GM13976 (cell line): ENCODE measurements at places on chromosomes 7 and 10.

- DNase-seq: no peak
These were observed 236.3 kb upstream of the PLXDC2 start for GRCh38 chr10:19579761-19580545.

DNA sequence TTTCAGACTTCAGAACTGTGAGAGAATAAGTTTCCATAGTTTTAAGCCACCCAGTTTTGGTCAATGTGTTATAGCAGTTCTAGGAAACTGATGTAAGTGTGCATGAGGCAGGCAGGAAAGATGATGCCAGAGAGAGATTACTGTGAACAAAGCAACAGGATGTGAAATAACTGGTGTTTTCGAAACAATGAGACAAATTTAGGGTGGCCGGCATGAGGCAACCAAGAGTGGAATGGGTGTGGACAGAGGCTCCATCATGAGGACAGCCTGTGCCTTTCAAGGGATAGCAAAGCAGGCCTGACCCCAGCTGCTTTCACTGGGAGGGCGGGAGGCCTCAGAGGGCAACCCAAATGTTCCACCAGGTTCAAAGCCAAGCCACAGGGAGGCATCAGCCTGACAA lies 67.3 kb upstream of the UCN3 start:
- no peak for DNase-seq

GRCh38 chr10:56934515-56934914 lies 573.5 kb upstream of the ZWINT start:
- no peak for DNase-seq

DNA sequence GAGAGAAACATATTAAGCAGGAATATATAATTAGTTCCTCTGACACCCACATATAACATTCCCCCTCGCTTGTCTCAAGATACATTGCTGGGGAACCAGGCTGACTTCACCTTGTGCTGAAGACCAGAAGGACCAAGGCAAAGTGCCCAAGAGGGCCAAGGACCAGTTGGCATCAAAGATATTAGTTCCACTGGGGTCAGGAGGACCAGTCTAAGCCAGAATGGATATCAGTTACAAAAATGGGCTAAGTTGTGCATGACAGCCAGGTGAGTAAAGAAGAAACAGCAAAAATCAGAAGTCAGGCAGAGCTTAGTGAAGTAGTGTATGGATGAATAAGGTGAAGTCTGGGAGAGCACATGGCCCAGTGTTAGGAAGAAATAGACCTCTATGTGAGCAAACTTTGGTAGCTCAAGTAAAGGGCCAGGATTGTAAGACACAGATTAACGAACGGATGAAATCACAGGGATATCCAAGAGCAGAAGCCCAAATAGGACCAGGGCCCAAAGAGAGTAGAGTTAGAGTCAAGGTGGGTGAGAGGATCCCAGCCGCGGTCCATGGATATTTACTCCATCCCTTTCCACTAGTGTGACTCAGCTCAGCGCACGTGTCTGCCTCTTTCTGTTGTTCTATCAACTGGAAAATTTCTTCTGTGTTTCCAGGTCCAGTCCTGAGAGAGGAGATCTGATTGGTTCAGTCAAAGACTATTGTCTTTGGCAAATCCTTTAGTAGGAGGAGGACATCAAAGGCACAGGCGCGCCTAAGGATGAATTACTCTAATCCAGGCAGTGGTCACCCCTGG lies 5.0 kb downstream of the CALD1 start:
- DNase-seq: no peak

GRCh38 chr7:135211179-135211945 lies at the start of gene WDR91:
Gene WDR91 (minus strand): TSS chr7:135211526. CDS start chr7:135211502, 24 bp downstream.
- DNase-seq: peak; percentile 100

DNA sequence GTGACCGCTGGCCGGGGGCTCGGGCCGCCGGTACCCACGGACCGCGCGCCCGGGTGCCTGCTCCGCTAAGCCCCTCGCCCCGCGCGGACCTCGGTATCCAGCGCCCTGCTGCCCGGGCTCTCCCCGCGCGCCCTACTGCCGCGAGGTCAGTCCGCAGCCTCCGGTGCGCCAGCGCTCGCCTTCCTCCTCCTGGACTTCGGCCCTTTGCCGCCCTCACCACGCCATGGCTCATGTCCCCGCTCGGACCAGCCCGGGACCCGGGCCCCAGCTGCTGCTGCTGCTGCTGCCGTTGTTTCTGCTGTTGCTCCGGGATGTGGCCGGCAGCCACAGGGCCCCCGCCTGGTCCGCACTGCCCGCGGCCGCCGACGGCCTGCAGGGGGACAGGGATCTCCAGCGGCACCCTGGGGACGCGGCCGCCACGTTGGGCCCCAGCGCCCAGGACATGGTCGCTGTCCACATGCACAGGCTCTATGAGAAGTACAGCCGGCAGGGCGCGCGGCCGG lies 483 bp downstream of the GDF10 start:
- no peak for DNase-seq

- DNase-seq: no peak
These were observed 100.5 kb upstream of the PPIF start for GRCh38 chr10:79246606-79247275.
